Common myeloid progenitor, CD34-positive (primary cell): ENCODE measurements at places on chromosomes 2 and 18.

DNA sequence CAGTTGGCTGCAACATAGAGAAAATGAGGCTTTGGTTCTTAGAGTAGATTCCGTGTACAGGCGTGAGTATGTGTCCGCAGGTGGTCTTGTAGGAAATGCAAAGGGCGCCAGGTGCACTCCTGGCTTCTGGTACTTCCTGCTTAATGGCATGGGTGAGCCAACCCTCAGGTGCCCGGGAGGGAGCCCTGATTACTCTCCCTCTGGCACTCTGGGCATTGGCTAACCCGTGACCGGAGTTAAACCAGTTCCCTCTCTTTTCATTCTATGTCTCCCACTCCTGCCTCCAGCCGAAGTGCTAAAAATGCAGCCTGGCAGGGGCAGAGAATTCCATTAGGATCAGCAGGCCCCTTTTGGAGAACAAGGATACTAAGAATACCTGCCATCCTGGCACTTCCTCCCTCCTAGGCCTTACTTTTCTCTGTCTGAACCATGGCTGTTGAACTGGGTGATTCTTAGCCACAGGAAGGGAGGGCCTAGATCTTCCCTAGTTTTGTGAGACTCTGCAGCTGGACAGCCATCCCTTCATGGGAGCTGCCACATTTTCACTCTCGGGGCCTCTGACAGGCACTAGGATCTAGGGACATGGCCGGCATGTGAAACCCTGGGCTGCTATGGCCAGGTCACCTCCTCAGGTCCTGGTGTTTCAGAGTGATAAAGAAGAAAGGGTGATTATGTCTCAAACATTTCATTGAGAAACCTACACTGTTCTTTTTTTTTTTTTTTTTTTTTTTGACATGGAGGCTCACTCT lies 6.5 kb downstream of the MERTK start:
- no peak for DNase-seq

DNA sequence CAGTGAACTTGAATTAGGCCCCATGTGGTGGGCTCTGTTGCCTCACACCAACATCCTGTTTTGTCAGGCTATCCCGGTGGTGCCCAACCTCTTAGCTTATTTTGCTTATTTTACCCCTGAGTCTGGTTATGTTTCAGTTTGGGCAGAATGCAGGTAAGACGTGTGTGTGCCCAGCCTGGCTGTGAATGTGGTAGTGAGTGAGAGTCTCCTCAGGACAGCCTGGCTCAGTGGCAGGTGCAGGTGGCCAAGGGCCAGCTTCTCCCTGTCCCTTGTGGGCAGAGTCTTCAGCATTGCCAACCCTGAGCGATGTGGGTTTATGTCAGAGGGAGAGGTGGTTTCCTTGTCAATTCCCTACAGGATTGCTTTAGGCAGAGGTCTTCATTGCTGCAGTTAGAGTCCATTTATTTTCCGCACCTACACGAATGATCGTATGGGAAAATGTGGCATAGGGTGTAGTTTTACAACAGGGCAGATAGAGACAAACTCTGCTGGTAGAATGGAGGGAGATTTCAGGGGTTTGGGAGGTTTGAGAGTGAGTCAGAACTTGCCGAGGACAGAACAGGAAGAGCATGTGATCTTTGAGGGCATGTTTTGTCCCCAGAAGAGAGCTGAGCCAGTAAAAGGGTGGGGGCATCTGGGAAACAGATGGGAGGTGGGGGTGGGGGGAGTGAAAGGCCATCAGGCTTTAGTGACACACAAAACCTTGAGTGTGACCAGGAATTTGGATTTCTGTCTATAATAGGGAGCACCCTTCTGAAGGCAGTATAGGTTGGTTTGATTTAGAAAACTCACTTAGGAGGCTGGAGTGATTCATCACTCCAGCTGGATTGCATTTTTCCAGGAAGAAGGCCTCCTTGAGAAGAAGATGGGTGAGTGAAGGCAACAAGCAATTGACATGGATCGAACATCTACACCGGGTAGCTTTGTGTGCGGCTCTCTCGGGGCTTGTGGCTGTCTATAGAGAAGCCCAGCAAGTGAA lies 156.2 kb upstream of the CELF4 start:
- peak; percentile 87 for DNase-seq

- no peak for DNase-seq
Observed at GRCh38 chr18:6734726-6735430, 5.4 kb downstream of the ARHGAP28 start.

DNA sequence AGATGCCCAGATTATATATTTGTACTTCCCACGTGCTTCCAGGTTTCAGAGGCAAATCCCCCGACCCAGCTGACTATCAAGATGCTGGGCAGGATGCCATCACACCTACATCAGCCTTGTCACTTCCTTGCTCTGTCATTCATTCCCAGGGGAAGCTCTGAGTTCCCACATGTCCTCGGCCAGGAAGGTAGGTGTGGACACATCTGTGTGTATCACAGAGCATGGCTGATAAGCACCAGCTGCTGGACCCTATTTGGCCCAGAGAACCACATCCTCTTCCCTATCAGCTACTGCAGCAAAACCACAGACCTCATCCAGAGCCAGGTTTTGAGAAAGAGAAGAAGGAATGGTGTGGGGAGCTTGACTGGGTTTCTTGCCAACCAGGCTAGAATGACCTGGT lies 31.9 kb upstream of the ITGA6 start:
- peak; percentile 92 for DNase-seq

DNA sequence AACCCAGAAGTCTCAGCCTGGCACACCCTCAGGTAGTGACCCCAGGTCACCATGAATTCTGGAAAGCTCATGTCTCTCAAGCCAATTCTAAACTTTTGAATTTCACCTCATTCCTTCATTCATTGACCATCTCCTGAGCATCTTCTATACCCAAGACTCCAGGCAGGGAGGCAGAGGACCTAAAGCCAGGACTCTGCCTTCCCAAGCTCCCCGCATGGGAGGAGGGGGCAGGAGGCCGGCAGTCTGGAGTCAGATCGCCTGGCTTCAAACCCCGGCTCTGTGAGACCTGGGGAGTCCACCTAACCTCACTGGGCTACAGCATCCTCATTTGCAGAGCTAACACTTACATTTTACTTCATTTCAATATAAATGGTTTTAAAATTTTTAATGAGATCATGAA lies 59.0 kb downstream of the SMAD7 start:
- DNase-seq, result no peak

DNA sequence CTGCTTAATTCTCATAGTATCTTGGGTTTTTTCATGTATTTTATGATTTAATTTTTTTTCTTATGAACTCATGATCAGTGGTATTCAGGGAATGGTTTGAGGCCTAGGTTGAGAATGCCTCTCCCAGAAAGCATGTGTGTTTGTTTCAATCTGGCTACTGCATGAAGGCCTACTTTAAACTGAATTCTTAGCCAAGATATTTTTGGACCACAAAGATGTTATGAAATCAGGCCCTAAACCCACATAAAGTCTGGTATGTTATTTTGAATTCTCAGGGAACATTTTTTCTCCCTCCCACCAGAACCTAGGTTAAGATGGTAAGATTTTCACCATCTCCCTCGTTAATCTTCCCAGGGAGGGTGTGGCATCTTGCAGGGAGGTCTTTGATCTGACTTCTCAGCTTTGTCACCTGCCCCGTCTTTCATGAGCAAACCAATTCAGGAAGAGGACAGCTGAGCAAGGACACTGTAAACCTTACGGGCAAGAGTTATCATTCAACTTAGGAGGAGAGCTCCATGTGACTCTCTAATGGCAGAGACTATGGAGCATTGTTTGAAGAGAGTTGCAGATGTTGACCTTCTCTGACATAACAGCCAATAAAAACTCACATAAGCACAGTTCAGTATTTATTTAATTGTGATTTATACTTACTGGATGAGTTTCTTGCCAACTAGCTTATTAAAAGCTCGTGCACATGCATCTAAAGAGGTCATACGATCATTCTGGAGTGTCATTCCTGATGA lies 21.3 kb upstream of the ACKR3 start:
- no peak for DNase-seq

GRCh38 chr2:68466361-68466777 lies 725 bp downstream of the FBXO48 start:
- peak; percentile 68 for DNase-seq

- DNase-seq, result no peak
Observed at GRCh38 chr2:177155631-177156030, 57.0 kb upstream of the HNRNPA3 start.

DNA sequence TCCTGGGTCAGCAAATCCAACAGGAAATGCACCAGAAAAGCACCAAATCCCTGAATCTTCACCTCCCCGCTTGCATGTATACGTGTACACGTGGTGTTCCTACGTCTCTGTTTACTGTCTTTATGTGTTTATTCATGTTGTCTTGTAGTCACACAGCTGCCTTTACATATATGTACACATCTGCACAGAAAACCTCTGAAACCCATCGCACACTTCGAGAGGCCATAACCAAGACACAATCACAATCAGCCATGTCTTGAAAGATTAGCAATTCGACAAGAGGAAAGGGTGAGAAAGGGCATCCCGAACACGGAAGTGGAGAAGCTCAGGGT lies 98.1 kb downstream of the PLB1 start:
- no peak for DNase-seq

DNA sequence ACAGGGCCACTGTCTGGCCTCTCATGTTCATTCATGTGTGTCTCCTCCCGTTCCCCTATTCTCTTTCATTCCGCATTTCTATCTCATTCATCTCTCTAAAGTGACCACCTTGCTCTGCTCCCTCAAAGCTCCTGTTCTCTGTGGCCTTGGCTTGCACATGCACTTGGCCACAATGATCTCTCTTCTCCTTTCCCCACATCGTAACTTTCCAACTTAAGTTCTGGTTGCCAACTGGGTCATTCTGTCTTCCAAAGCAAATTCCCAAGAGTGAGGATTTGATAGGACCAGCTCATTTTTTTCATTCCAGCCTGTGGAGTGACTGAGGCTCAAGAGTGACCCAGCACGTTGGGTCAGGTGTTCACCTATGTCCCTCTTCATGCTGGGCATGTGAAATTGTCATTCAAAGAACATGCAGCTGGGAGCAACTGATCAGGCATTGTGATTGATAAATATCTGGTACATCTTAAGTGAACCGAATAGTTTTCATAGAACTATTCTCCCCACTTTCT lies 14.3 kb upstream of the ITGA6 start:
- DNase-seq, result no peak

DNA sequence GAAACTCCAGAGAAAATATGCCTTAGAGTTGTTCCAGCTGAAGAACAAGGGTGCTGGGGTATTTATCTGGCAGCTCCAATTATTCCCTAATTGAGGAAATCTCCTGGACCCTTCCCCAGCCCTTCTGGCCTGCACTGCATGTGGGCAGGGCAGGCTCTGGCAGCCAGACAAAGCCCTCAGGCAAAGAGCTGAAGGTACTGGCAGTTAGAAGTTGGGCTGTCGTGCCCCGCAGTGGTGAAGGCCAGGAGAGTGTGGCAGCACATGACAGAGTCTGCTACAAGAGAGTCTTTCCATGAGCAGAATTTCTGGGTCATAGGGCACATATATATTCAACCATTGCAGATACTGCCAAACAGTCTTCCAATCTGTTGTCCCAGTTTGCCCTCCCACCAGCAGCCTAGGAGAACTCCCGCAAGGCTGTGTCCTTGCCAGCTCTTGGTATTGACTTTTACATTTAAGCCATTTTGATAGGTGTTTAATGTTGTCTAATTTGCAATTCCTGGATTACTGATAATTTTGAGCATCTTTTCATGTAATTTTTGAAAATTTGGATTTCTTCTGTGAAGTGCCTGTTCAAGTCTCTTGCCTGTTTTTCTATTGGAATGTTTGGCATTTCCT lies 26.6 kb downstream of the ONECUT2 start:
- DNase-seq, result no peak

DNA sequence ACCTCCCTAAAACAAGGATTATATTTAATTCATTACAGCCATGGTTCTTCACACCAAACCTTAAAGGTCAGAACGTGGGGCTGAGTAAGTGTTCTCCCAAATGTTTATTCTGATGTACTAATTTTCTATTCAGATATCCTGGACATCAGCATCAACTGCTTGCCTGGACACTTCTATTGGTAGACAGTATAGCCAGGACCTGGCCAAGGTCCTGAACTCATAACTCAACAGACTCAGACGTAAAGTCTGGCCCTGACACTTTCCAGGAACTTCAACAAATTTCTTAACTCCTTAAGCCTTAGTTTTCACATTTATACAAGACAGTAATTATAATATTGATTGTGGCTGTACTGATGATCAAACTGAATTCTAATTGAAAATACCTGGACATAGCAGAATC lies 89.1 kb downstream of the AKAIN1 start:
- DNase-seq, result no peak

DNA sequence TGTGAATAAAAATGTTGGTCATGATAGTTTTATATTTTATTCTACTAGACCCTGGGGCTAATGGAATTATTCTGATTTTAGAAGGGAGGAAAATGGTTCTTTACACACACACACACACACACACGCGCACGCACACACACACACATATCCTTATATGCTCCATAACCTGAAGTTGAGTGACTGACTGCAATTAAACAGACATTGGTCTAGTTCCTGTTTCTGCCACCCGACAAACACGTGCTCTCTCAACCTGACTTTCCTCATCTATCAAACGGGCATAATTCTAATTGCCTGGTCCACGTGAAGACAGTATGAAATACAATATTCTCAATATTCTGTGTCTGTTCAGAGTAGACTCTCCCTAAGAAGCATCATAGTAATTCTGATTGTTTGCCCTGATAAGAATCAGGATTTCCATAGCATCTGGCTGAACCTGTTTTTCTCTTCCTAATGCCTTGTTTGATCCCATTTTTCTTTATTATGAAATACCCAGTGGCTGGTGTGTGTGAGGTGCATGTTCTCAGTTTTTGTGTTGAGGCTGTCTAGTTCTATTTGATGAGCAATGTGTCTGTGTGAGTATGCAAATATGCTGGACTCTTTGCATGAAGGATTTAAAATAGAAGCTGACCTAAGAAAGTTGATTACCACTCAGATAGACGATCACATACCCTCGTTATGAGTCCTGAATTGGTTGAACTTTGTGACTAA lies 51.0 kb downstream of the SETBP1 start:
- DNase-seq, result peak; percentile 38

DNA sequence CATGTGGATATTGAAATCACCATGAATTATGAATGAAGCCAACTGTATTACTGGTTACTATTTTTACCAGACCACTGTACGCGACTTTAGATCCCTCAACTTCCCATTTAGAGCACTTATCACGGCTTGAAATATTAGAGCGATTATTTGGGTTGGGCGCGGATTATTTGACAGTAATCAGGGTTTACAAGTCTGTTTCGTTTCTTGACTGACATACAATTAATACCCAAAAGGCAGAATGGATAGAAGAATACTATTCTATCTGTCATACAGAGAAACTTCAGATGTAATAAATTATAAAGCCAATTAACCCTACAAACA lies 496 bp upstream of the NAPG start:
- DNase-seq, result peak; percentile 71

GRCh38 chr18:36833120-36833519 lies 4.2 kb downstream of the KIAA1328 start:
- no peak for DNase-seq

DNA sequence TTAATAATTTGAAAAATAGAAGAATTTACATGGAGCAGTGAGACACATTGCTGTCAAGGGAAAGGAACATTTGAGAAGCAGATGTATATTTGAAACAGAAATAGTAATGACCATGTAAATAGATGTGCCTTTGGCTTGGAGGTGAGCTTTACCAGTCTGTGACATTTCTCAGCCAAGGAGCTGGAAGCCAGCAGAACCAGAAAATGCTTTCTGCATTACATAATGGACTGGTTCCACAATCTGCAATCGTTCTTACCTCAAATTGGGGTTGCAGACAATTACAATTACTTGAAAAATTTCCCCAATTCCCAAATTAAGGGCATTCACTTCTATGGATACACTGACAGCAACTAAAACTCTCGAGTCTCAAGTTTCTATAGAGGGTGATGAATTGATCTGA lies 59.7 kb downstream of the HNMT start:
- no peak for DNase-seq

- DNase-seq, result no peak
Observed at GRCh38 chr18:32093523-32093922, 1.8 kb downstream of the RNF138 start.
